Daoy (cell line): ENCODE measurements at places on chromosomes 13 and 19. TPM values are rescaled to one million over a fixed set of nuclear protein-coding genes. Genes with fewer than 3 reads are reported as not detected.

DNA sequence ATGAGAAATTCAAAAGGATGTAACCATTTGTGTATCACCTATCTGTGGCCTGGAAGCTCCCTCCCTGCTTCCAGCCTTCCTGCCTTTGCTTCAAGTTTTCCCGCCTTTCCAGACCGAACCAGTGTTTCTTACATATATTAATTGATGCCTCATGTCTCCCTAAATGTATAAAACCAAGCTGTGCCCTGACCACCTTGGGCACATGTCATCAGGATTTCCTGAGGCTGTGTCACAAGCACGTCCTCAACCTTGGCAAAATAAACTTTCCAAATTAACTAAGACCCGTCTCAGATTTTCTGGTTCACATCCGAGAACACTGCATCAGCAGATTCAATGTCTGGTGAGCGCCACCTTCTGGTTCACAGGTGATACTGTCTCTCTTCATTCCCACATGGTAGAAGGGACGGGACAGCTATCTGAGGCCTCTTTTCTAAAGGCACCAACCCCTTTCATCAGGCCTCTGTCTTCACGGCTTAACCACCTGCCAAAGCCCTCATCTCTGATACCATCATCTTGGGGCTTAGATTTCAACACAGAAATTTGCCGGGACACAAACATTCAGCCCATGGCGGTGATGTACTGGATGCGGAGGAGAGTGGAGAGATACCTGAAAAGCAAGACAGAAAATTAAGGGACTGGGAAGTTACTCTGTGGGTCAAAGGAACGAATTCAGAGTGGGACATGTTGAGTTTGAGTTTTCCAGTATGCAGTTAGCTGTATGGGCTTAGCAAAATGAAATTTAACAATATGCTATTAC lies 58.7 kb upstream of the PABPC3 start:
- peak; percentile 55 for DNase-seq

DNA sequence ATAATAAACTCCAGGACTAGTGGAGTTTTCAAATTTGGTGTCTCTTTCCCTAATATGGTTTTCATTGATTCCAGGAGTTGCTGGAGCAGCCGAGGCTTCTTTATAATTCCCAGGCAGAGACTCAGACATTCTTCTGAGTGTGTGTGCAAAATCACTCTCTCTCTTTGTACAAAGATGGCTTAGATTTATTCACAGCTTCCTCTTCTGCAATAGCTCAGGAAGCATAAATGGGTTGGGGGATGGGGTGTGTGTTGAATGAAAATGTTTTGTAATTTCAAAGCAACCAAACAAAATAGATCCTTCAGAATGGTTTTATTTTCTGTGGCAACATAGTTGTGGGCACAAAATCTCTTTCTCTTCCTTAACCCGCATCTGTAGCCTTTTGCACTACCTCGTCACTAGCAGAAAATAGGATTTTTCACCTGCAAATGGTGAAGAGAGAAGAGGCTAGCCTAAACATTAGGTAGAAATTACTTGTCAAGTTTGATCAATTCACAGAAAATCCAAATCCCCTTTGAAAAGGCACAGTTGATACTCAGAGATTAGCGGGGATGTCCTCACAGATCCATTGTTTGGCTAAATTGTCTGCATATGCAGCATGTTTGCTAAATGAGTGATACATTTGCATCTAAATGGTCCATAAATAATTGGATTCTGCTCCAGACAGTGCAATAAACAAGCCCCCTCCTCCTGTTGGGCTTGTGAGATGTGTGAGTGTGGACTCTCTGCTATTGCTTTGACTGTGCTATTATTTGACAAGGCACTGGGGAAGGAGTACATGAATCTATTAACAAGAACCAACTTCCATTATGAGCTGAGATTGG lies 66.7 kb downstream of the CBY2 start:
- no peak for DNase-seq

The INSR gene
- 8.9 and 10.0 TPM in 2 replicates for total RNA-seq

- no peak for DNase-seq
Observed at GRCh38 chr13:20462533-20462915, 63.1 kb downstream of the CRYL1 start.

GRCh38 chr19:33055718-33056117 lies 9.0 kb downstream of the RHPN2 start:
- peak; percentile 30 for DNase-seq

- DNase-seq = no peak
Observed at GRCh38 chr19:15721268-15721667, 6.6 kb upstream of the OR10H2 start.

- no peak for DNase-seq
Observed at GRCh38 chr19:11387162-11388034, 3.3 kb upstream of the EPOR start.

DNA sequence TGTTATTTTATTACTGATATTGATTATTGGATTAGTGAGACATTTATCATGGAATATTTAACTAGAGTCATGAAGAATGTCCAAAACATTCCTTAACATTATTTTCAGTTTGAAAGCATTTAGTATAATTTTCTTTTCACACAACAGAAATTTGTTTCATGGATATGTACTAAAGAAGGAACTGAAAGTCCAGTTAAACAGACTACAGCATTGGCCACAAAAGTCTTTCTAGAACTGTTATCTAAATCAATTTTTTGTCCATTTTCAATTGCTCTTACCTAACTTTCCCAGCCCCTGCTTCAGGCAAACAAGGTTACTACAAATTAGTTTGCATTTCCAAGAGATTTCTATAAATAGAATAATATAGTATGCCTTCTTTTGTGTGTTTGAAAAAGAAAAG lies 1018.0 kb upstream of the PCDH20 start:
- DNase-seq = no peak

DNA sequence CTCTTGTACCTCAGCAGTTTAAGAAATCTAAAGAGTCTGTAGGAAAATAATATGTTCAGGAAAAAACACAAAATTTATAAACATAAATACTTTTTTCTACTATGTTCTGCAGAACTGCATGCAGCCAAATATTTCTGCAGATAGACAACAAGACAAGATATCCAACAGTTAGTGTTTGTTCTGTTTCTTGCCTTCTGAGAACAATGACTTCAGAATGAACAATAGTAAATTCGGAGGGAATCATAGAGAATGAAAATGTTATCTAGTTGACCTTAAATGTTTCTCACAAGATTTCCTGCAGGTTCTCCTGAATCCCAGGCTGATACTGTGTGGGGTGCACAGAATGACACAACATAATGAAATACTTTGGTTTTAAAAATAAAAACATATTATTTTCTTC lies 180.4 kb downstream of the PCDH9 start:
- no peak for DNase-seq

GRCh38 chr13:39684531-39685137 lies 29.2 kb downstream of the COG6 start:
- no peak for DNase-seq

GRCh38 chr13:93925990-93926389 lies 553.5 kb downstream of the DCT start:
- DNase-seq = no peak

DNA sequence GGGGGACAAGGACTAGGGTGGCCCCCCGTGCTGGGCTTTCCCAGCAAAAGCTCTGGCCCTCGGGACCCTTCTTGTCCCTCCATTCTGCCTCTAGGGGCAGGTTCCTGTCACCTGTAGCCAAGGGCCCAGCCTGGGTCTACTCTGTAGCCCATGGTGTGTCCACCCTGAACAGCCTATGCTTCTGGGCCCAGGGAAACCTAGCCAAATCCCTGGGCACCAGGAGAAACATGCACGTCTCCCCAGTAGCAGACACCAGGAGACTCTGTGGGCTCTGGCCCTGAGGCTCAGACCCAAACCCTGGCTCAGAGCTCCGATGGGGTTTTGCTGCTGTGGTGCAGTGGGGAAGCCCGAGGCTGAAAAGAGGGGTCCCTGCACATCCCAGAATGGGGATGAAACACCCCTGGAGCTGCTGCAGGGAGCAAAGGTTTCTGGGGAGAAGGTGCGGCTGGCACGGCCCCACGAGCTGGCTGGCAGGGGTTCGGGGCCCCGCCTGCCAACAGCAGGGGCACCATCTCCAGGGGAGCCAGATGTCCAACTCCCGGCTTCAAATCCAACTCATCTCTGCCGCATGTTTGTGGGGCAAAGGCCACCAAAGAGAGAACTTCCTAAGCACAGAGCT lies 18.2 kb downstream of the CEBPG start:
- no peak for DNase-seq

- peak; percentile 19 for DNase-seq
Observed at GRCh38 chr13:36344886-36345437, 1.2 kb downstream of the SPART start.
